ENCODE measurements at places on chromosomes 3 and 15.

DNA sequence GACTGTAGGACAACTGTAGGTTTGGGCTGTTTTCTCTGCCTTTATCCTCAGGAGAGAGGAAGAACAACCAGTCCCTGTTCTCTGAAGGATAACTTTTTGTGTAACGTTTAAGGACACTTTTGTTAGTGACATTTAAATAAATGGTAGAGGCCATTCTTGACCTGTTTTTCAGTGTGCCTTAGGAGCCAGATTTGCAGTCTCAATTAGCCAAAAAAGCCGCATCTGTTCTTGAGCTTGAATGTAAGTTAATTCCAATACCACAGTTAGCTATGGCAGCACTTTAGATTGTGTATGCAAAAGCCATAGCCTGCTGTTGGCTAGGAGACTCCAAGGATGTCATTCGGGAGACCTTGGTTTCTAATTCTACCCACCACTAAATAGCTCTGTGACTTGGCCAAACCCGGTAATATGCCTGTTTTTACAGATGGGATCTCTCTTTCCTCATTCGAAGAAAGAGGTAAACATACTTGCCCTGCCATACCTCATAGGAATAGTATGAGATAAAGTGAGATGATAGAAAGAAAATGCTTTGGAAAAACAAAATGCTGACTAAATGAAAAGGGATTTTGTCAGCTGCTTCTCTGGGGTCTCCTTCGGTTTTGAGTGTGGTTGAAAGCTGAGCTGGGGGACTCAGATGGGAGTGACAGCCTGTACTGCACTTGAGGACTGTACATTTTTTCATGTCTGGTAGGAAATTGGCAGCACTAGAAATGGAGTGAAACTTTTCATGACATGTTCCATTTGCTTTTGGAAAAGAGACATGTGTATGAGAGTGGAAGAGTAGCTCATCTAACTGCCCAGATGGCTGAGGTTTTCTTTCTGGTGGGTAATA lies 57.3 kb upstream of the ROPN1 start:
- no peak for DNase-seq

- no peak for DNase-seq
These were observed 59.7 kb downstream of the ITPR1 start for GRCh38 chr3:4552811-4553210.

- no peak for DNase-seq
These were observed 10.8 kb upstream of the ATP13A5 start for GRCh38 chr3:193389335-193389734.

DNA sequence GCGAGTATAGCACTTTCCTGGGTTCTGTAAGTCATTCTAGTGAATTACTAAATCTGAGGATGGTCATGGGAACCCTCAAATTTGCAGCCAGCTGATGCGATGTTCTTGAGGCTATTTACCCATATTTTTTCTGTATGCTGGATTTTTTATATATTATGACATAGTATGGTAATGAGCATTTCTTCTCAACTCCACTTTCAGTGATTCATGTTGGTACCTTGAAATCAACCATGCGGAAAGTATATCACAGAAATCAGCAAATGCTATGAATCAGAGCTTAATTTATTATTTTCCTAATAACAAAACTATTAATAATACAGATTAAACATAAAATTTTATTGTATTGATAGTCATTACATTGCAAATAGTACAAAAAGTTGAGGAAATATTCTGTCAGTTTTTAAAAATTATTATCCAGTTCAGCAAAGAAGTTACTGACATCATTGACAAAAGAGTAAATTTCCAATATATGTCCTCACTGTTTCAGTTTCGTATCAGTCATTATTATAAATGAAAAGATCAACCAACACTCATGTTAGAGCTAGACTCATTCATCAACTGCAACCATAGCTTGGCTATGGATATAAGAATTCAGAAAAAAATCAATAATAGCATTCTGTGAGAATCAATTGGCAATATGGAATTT lies 164.3 kb upstream of the SETMAR start:
- no peak for DNase-seq

GRCh38 chr3:173109143-173109542 lies 31.9 kb downstream of the SPATA16 start:
- peak; percentile 14 for DNase-seq

- no peak for DNase-seq
These were observed 6.8 kb downstream of the TLNRD1 start for GRCh38 chr15:81007428-81008064.

- DNase-seq = no peak
These were observed 590.5 kb upstream of the NAALADL2 start for GRCh38 chr3:174268586-174268985.

GRCh38 chr15:70376929-70377691 lies 279.4 kb upstream of the TLE3 start:
- DNase-seq = no peak

DNA sequence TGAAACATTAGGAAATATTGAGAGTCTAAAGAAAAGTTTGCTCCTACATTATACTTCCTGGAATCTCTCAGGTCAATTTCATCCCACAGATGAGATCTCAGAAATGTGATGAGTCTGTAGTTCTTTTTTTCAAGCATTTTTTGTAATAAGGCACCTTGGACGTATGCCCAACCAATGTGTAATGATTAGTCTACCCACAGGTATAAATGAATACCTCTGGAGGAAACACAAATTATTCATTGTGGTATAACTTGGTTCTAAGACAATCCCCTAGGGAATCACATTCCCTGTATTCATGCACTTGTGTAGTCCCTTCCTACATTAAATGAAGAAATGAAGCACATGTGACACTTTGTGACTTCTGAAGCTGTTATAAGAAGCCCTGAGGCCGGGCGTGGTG lies 596.2 kb upstream of the UBE2E2 start:
- no peak for DNase-seq

- no peak for DNase-seq
These were observed 42.0 kb upstream of the CTDSPL2 start for GRCh38 chr15:44385344-44385942.

- DNase-seq = no peak
These were observed 154.3 kb upstream of the PLAAT1 start for GRCh38 chr3:193086681-193087080.

DNA sequence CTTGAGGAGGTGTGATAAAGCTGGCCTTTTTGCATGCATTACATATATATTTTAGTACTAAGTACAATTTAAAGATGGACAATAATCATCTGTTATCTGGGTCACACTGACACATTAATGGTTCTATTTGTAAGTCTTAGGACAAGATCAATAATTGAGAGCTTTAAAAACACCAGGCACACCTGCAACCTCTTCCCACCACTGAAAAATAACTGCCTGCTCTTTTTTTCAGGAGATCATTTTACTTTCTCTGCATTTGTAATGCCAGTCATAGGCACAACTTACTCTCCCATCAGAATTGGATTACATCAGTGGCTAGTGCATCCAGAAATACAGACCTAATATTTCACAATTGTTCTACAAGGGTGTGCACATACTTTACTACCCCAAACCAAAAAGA lies 149.8 kb downstream of the MECOM start:
- DNase-seq = no peak

GRCh38 chr3:195808741-195809290 lies 2.9 kb downstream of the MUC4 start:
- DNase-seq = peak; percentile 22

- DNase-seq = no peak
These were observed 40.2 kb upstream of the C15orf61 start for GRCh38 chr15:67480741-67481140.

- no peak for DNase-seq
These were observed 20.3 kb downstream of the STARD9 start for GRCh38 chr15:42595626-42596240.

GRCh38 chr3:172208586-172209332 lies 169.4 kb downstream of the FNDC3B start:
- DNase-seq = no peak

DNA sequence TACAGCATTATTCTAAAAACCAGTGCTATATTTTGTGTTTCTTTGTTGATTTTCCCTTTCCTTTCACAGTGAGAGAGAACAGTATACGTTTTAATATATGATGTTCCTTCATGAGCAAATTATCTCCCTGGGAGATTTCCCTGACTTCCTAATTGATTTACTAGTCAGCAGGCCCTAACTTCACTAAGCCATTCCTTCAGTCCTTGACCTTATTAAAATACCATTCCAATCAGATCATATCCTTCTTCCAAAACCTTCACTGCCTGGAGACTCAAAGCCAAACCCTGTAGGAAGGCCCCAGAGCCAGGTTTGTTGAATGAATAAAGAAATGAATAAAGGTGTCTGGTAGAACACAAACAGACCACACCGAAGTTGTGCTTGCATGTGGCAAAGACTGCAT lies 43.8 kb upstream of the ARHGEF3 start:
- peak; percentile 25 for DNase-seq

DNA sequence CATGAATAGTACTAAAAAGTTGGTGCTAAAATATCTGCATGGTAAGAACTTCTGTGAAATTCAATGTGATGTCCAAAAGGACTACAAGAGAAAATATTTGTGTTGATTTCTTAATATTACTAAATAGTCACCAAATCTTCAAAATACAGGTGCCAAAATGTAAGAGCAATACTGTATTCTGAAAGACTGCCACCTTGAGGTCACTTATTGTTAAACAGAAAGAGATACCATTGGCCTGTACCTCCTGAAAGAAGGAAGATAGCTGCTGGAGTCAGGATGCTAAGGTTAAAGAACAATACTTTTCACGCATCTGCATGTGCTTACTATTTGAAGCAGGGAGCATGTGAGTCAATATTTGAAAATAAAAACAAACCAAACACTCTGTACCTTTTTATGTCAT lies 72.0 kb upstream of the LSAMP start:
- DNase-seq = no peak

GRCh38 chr3:18295171-18295920 lies 129.8 kb downstream of the SATB1 start:
- DNase-seq = peak; percentile 95

GRCh38 chr3:171797873-171798272 lies 12.4 kb downstream of the PLD1 start:
- no peak for DNase-seq

DNA sequence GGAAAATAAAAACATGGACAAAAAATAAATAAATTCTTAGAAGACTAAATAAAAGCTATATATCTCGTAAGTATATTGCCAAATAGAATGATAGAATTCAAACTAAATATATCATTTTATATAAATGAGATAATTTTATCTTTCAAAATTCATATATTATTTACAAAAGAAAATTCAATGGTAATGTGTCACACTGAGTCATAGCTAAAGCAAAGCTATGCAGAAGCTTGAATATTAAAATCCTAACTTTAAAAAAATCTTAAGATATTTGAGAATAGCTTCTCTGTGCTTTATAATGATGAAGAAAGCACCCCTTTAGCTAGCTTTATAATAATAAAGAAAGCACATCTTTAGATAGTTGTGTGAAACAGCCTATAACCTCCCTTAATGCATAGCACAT lies 1010.8 kb downstream of the OTOL1 start:
- DNase-seq = no peak

DNA sequence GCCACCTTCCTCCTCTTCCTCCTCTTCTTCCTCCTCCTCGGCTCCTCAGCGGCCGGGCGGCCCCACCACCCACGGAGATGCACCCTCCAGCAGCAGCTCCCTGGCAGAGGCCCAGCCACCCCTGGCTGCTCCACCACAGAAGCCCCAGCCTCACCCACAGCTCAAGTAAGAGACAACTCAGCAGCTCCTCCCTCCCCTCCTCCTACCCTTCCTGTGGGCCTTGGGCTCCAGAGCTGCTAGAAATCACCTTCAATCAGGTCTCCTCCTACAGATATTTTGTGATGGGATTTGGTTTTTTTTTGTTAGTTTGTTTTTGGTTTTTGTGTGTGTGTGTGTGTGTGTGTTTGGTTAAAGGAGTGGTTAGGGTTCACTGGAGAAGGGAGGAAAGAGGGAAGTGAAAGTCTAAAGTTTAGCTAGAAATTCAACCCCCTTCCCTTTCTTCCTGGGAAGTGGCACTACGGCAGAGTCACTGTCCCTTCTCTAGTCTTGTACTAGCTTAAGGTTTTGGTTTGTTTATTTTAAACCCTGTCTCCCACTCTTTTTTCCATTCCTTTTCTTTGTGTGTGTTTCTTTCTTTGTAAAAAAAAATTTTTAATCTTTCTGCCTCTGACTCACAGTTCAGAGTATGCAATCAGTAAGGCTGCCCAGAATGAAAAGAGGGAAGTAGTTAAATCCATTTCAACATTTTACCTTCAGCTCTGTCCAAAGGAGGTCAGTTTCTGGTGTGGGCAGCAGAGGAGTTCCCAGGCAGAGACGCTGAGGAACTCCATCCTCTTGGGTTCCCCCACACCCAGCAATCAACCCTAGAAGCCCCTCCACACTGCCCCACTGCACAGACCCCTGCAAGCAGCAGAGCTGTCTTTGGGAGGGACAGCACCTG lies 29.0 kb upstream of the TIMP4 start:
- DNase-seq = peak; percentile 44

GRCh38 chr3:124927574-124928045 lies 6.9 kb downstream of the MUC13 start:
- DNase-seq = no peak

DNA sequence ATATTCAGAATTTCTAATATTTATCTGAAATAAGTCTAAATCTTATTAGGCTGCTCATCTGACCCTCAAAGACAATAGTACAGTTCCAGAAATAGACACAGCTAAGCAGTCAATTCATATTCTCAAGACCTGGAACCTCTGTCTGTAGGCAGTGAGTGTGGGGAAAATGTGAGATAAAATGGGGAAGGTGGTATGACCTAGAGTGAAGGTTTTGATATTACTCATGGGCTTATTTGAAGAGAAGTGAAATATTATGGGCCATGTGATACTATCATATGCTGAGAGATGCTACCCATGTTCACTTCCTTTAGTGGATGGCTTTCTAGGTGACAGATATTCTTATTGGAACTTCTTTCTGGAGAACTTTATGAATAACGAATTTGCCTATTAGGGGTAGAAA lies 33.5 kb downstream of the TGFBR2 start:
- no peak for DNase-seq

DNA sequence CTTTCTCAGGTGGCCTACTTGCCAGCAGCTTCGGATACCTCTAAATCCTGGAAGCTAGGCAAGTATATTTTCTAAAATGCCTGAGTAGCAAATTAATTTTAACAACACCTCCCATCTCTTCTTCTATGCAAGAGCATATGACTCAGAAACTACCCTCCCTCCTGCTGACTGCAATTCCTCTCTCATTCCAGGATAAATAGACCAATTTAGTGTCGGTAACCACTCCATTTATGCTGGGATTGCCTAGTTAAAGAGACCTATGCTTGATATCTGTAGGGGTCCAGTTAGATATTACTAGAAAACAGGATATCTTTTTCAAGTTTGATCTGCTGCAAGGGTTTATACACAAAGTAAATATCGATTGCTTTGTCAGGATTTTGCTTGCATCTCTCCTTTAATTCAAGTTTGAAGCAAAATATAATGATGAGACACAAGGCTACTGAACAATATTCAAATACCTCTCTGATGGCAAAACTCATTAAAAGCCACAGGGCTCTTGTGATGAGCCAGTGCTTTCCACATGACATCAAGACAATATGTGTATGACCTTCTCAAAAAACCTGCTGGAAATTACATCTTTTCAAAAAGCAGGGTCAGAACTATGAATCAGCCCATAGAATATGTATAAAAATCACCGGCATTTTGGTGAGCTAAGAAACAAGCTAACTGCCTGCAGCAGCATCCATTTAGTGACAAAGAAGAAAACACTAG lies 491.6 kb upstream of the NECTIN3 start:
- DNase-seq = peak; percentile 65

GRCh38 chr3:144127014-144127413 lies 155.4 kb downstream of the DIPK2A start:
- DNase-seq = no peak

All from A172 (cell line).